ENCODE measurements at places on chromosomes 16 and 17.

GRCh38 chr16:64857411-64857810 lies 264.5 kb downstream of the CDH11 start:
- no peak for DNase-seq

DNA sequence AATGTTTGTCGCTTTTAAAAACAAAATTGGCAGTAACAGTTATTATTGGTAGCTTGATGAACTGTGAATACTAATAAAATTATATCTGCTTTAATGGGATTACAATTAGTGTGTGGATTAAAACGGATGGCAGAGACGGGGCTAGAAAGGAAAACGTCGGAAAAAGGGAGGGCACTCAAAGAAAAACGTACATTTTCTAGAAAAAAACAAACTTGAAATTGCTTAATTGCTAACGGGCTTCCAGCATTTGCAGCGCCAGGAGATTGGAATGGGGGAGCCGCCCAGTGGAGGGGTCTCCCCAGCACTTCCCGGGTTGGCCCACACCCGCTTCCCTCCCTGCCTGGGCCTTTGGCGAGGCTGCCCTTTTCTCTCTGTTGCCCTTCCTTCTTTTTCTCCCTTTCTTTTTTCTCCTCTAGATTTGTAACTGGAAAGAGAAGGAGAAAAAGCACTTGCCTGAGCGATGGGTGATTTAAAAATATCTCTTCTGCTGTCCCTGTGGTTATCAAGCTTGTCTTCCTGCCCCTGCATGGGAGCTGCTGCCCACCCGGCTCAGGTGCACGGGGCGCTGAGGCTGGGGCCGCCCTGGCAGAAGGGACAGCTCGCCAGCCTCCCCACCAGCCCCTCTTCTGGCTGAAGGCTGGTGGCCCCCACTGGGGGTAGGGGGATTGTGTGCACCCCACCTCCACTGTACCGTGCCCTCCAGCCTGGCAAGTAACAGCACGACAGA lies 5.9 kb downstream of the BAHCC1 start:
- DNase-seq = no peak

GRCh38 chr16:4377573-4378154 lies 6.0 kb downstream of the VASN start:
- DNase-seq = no peak

DNA sequence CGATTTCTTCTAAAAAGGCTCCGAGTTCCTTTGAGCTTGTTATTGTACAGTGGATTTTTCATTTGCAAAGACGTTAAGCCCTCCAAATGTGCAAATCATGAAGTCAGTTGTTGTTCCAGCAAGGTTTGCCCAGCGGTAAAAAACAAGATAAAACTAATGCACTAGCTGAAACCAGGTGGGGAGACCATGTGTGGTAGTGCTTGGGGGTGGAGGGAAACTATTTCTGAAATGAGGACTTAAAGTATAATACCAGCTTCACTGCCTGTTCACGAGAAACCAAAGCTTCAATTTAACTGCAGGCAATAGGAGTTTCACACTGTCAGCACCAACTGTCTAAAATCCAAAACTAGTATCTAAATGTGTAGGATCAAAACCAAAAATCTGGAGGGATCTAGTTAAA lies 22.3 kb downstream of the SMARCE1 start:
- no peak for DNase-seq

DNA sequence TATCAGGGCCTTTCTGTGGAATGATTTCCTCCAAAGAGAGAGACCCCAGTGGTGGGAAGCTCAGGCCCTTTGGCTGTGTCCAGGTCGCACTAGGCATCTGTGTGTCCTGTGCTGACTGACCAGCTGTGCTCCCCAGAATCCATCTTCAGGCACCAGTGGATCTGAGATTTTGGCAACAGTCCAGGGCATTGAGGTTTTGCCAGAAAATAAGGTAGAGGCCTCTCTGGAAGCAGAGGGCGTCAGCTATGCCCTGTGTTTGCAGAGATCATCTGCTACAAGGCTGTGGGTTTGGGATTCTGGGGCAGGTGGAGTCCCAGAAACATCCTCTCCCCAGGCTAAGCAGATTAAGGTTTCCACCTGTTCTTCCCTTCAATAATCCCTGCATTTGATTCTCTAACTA lies 57.5 kb upstream of the TOB1 start:
- DNase-seq = no peak

- DNase-seq = no peak
These were observed 94.7 kb upstream of the SIAH1 start for GRCh38 chr16:48479955-48480354.

- DNase-seq = no peak
These were observed 358 bp downstream of the CHRNE start for GRCh38 chr17:4902540-4902939.

All from SW 1271 (cell line).